ENCODE measurements at places on chromosomes 5 and 9. TPM values are rescaled to one million over a fixed set of nuclear protein-coding genes. Genes with fewer than 3 reads are reported as not detected.

The ATOX1 gene
- total RNA-seq, result 46.2 TPM

The GPR151 gene
- total RNA-seq, result not detected

The AHRR gene
- total RNA-seq, result 3.7 TPM

The ZMYND19 gene
- total RNA-seq, result 23.9 TPM

The SLC6A18 gene
- total RNA-seq, result not detected

The PCDHB9 gene
- total RNA-seq, result 0.40 TPM

The PCDHB16 gene
- total RNA-seq, result 0.32 TPM

The FOXD4 gene
- 0.14 TPM for total RNA-seq

The PFN3 gene
- total RNA-seq, result not detected

The CCDC171 gene
- 1.9 TPM for total RNA-seq

The ZFAND5 gene
- 113 TPM for total RNA-seq

The SPINK7 gene
- total RNA-seq, result not detected

The DND1 gene
- total RNA-seq, result 0.77 TPM

The RECK gene
- total RNA-seq, result 3.6 TPM

The CXXC5 gene
- 13.2 TPM for total RNA-seq

The CDC42SE2 gene
- 51.8 TPM for total RNA-seq

The SCGB3A1 gene
- total RNA-seq, result not detected

The SLC1A1 gene
- total RNA-seq, result 0.10 TPM

The SPOCK1 gene
- 222 TPM for total RNA-seq

The STK32A gene
- total RNA-seq, result 0.32 TPM

The HMGCS1 gene
- 11.2 TPM for total RNA-seq

The CARD6 gene
- total RNA-seq, result 2.7 TPM

Data from NCI-H460 (cell line).